Stimulated activated CD4-positive, alpha-beta T cell treated with anti-CD3 and anti-CD28 coated beads, Interleukin-1b, Interleukin-23, amount 100 ng/mL, for 1 hour (primary cell): ENCODE measurements at places on chromosomes 5 and 9.

DNA sequence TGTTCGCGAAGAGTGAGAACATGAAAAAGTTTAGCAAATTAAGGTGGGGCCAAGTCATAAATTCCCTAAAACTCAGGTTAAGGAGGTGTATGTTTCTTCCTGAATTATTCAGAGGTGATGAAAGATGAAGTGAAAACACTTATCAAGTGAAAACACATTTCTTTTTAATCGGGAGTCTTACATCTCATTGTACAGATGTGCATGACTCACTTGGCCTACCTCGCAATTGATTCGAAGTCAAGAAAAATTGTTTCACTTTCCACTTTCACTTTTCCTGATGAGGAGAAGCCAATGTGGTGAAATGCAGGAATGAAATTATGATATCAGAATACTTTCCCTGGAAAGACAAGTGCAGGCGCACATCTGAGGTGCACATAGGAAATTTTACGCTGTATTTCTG is 78.7 kb downstream of the SLC25A46 start:
- DNase-seq: no peak

GRCh38 chr9:221989-222776 is 7.5 kb downstream of the DOCK8 start:
- DNase-seq: no peak

GRCh38 chr5:165014439-165014838 is 1509.0 kb downstream of the MAT2B start:
- no peak for DNase-seq

DNA sequence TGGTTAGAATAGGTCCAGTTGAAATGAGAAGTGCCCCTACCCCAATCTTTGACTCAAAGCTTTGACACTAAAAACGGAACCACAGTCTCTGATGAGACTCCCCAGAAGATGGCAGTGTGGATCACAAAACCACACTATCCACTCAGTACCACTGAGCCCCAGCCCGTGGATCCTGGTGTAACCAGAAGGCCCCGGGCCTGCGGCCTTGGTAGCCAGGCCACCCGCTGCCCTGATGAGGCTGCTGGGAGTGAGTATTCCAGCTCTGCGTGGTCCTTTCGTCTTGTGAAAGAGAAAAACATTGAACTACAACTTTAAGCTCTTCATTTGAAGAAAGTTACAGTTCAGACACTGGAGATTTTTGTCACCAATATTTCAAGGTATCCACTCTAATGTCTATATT is 42.2 kb upstream of the FBP1 start:
- DNase-seq: peak; percentile 15

- no peak for DNase-seq
Observed at GRCh38 chr5:74507370-74508005, 133.0 kb downstream of the ENC1 start.

- DNase-seq: no peak
Observed at GRCh38 chr5:134550271-134551214, 25.1 kb downstream of the JADE2 start.

GRCh38 chr5:10315824-10316509 is 8.3 kb upstream of the CMBL start:
- no peak for DNase-seq

GRCh38 chr9:126633881-126634558 is 20.3 kb downstream of the LMX1B start:
- DNase-seq: no peak

- DNase-seq: no peak
Observed at GRCh38 chr5:59221769-59222168, 638.9 kb downstream of the RAB3C start.

GRCh38 chr9:108245331-108245730 is 610.5 kb downstream of the ACTL7B start:
- no peak for DNase-seq

- no peak for DNase-seq
Observed at GRCh38 chr5:77641397-77641943, 3.0 kb upstream of the OTP start.

GRCh38 chr9:134676361-134676760 is 34.8 kb downstream of the COL5A1 start:
- DNase-seq: no peak

- DNase-seq: no peak
Observed at GRCh38 chr9:14640294-14640693, 52.9 kb downstream of the ZDHHC21 start.

DNA sequence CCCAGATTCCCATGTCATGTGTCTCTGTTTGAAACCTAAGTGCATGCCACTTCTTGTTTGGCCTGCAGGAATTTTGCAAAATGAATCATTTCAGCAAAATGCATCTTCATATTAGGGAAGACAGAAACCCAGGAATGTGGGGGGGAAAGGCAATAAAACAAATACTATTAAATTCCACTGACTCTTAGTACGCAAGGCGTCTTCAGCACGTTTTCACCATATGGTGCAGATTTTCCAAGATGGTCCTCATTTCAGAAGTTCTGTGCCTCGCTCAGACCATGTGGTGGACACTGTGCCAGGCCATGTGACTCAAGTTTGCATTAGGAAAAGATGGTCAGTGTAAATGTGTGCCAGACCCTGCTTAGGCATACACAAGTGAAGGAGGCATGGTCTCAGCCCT is 184.0 kb downstream of the ACTL7B start:
- DNase-seq: no peak

DNA sequence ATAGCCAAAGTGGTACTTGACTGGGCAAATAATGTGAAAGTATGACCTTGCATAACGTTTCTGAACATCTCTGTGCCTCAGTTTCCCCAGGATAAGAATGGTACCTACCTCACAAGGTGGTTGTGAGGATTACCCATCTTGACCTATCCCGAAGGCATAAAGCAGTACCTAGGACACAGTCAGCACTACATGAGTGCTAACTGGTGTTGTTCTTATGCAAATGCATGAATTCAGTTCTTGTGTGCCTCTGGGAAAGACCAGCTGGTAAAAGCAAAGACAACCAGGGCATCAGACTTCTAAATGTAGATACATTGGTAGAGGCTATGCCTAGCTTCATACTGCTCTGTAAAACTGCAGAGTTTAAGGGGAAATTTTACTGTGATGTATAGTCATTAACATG is 21.8 kb upstream of the TMEM252 start:
- DNase-seq: no peak

- DNase-seq: no peak
Observed at GRCh38 chr5:175288048-175288621, 155.8 kb downstream of the DRD1 start.

GRCh38 chr9:124800306-124801259 is 23.6 kb downstream of the OLFML2A start:
- no peak for DNase-seq

- no peak for DNase-seq
Observed at GRCh38 chr9:131671133-131671520, 68.7 kb downstream of the RAPGEF1 start.

- DNase-seq: no peak
Observed at GRCh38 chr5:24491490-24491889, 153.3 kb downstream of the CDH10 start.

DNA sequence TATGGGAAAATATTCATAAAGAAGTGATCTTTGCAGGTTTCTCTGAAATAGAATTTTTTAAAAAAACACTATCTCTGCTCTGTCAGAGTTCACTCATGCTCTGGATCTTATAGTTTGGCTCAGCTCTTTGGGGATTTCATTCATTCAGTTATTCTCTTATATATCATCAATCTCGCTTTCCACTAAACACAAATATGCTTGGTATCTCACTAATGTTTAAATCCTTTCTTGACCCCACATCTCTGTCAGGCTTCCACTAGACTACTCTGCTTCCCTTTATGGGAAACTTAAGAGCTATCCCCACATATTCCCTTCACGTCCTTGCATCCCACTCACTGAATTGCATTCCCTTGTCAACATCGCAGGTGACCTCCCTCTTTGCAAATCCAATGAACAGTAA is 396.1 kb downstream of the ENC1 start:
- no peak for DNase-seq

- no peak for DNase-seq
Observed at GRCh38 chr5:111585946-111586345, 73.6 kb upstream of the STARD4 start.

DNA sequence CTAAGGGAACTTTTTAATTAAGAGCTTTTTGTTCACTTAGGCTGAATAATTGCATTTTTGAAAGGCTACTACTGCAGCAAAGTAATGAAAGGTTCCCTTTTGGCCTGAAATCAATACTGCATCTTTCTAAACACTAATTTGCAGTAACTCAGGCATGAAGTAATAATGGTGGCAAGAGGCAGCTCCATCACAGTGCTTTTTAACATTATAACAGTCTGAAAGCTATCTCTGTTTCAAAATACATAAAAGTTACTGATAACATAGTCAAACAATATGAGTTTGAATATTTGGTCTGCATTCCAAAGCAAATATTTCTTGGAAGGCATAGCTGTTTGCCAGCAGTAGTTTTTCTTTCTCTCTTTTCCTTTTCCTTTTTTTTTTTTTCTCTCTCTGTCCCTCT is 113.4 kb downstream of the FBN2 start:
- no peak for DNase-seq

DNA sequence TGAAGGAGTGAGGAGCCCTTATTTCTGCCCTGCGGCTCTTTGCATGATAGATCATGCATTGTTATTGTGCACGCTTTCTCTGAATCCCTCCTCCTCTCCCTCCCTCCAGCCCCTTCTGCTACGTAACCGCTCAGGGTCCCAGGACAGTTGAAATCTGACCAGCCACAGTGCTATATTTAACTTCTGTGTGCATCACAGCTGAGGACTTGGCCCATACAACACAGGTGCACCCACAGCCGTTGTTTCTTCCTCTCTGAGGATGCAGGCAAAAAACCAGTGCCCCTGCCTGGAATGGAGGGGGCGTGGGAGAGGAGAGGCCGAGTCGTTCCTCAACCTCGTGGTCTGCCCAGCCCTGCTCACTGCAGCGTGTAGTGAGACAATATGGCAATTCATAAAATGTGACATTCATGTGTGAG is 335.6 kb upstream of the CLINT1 start:
- DNase-seq: no peak

- no peak for DNase-seq
Observed at GRCh38 chr5:10202089-10202910, 47.4 kb downstream of the ATPSCKMT start.

GRCh38 chr9:132575811-132576210 is 6.6 kb upstream of the BARHL1 start:
- no peak for DNase-seq

DNA sequence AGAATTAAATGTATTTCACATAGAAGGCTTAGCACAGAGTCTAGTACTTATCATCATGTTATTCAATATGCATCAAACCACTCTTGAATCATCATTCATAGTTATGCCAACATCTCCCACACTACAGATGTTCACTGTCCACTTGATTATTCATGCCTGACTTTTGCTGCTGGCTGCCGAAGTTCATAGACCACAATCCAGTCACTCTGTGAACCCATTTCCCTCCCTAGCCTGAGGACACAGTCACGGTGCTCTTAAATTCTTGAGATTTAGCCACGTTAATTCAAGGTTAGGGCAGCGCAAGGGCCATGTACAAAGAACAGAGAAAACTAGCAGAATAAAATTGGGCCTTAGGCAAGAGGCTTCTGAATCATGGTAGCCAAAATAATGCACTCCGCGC is 32.4 kb downstream of the ABCA1 start:
- no peak for DNase-seq

- DNase-seq: no peak
Observed at GRCh38 chr9:91905991-91906469, 44.0 kb downstream of the ROR2 start.

GRCh38 chr5:123875561-123876275 is 363.7 kb downstream of the CSNK1G3 start:
- no peak for DNase-seq

- no peak for DNase-seq
Observed at GRCh38 chr5:171650597-171650996, 135.0 kb upstream of the SMIM23 start.

DNA sequence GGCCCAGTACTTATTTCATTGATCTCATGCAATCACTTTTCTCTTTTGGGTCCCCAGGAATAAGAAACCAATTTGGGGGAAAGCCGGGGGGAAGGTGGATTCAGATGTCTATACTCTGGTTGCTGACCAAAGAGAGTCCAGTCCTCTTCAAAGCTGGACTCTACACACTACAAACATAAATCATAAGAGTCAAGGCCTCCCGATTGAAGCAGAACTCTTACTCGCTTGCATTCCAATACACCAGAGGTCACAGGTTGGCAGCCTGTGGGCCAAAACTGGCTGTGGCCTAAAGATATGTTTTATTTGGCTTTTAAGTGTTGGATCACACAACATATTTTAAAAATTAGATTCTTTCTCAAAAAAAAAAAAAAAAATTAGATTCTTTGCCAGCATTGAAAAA is 311.4 kb upstream of the MSX2 start:
- no peak for DNase-seq

DNA sequence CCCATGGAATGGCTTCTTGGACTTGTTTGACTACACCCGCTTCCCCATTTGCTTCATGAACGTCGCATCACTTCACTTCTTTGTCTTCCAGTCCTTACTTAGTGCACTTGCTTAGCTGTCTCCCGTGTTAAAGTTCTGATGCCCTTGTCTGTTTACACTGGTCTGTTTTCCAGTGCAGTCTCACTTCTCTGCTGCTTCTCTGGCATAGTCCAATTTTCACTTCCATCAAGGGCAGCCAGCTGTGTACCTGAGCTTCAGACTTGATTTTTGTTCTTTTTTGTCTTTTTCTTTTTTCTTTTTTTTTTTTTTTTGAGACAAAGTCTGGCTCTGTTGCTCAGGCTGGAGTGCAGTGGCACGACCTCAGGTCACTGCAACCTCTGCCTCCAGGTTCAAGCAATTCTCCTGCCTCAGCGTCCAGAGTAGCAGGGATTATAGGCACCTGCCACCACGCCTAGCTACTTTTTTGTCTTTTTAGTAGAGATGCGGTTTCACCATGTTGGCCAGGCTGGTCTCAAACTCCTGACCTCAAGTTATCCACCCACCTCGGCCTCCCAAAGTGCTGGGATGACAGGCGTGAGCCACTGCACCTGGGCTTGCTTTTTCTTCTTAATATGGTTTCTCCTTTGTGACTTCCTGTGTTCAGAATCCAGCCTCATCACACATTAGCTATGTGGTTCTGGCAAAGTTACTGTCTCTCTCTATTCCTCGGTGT is 75.4 kb downstream of the LRRC70 start:
- DNase-seq: no peak

- no peak for DNase-seq
Observed at GRCh38 chr5:147483961-147484707, 25.7 kb downstream of the DPYSL3 start.

DNA sequence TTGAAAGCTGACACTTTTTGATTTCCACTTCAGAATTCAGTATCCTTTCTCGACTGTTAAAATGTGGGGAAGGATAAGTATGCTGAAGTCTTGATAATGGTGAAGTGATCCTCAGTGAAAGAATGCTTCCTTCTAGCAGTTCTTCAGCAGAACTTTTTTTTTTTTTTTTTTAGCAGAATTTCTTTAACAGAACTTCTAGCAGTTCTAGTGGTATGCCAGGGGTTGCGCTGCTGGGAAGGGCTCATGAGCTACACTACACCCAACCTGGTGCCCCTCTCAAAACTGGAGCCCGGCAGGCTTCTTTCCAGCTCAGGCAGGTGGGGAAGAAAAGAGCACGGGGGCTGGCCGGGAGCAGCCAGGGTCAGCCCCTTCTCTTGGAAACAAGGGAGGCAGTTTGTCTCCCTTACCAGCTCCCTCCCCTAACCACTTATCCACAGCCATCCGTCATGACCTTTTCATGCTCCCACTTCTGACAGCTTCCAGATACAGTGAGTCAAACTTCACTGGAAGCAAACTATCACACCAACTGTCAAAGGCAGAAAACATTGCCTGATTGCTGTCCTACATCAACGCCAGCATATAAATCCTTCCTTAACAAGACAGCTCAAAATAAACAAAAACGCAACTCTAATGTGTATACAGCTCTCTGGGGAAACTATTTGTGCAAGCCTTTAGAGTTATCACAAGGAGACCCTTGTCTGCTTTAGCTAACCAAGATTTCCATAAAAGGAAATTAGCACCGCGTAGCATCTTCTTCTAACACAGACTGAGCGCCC is 211.5 kb downstream of the GAPVD1 start:
- no peak for DNase-seq

- DNase-seq: no peak
Observed at GRCh38 chr5:919356-920000, 26.8 kb downstream of the TRIP13 start.
